Germinal center (tissue), 1 donor: ENCODE measurements at places on chromosomes 1 and 21.

- DNase-seq: no peak
These were observed 7.1 kb downstream of the KIF17 start for GRCh38 chr1:20710469-20711284.

- no peak for DNase-seq
These were observed 380.5 kb upstream of the VAMP3 start for GRCh38 chr1:7390604-7391000.

DNA sequence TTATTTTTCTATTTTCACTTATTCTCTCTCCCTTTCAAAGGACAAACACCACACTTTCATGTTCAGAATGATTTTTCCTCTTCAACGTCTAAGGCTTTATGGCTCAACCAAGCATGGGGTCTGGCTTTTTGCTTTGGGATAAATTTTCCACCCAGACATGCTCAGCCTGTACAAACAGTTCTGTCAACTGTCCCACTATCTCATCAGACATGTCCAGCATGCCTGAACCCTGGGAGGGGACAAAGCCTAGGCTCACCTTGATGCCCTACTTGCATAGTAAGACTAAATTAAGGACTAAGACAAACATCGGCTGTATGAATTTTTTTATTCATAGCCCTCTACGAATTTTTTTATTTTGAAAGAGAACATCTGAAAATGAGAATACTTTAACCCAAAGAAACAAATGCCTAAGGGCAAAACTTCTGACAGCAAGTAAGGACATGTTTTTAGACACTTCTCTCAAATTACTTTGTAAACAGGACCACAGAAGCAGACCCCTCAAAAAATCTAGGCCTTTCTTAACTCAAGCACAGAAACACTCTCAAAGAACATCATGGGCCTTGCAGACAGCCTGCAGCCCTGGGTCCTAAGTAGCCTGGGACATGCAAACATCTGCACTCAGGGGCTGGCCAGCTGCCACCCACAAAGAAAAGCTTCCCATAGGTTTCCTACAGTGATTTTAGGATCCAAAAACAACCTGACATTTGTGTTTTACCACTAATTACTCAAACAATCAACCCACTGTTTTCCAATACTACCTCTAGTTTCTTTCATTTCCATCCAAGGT, 72.3 kb upstream of the PALMD start:
- no peak for DNase-seq

- peak; percentile 45 for DNase-seq
These were observed 65.2 kb downstream of the SIK1 start for GRCh38 chr21:43361493-43362296.

GRCh38 chr1:192067360-192067759, 90.9 kb upstream of the RGS18 start:
- DNase-seq: no peak

DNA sequence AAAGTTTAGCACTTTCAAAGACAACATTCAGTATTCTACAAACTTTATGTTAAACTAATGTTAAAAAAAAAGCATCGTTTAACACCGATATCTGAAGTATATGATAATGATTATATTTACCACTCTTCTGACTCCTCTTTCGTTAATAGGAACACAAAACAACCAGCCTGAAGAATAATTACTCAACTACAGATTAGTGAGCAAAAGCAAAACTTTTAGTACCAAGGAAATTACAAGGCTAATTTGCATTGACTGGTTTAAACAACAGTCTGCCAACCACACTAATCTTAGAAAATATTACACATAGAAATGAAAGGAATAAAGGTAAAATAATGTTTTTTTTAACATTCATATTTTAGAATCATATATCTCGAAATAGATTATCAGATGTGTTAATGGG, 500.7 kb downstream of the LMO4 start:
- DNase-seq: no peak

- no peak for DNase-seq
These were observed 18.3 kb upstream of the MAP10 start for GRCh38 chr1:232786845-232787455.

GRCh38 chr1:50488356-50488755, 65.1 kb upstream of the DMRTA2 start:
- DNase-seq: no peak

DNA sequence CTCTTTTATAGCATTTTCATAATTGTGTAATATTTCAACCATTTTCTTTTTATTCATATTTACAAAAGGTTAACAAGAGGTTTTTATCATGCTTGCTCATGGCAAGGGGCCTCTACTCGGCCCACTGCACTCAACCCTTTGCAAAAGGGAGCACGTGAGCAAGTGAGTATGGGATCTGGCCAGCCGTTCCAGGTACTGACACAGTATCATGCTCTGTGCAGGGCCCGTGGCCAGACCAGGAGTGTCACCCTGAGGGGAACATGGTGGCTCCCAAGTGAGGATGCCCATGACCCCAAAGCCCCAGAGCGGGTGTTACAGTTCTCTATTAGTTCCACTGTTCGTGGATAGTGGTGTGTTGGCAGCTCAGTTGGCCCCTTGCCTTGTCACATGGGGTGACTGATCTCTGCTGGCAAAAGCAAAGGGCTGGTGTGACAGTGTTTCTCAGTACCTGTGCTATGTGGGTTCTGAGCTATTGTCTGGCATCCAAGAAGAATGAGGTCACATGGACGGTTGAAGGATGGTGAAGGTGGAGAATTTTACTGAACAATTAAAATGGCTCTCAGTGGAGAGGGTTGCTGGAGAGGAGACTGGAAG, 777.2 kb upstream of the ADAMTS5 start:
- no peak for DNase-seq

DNA sequence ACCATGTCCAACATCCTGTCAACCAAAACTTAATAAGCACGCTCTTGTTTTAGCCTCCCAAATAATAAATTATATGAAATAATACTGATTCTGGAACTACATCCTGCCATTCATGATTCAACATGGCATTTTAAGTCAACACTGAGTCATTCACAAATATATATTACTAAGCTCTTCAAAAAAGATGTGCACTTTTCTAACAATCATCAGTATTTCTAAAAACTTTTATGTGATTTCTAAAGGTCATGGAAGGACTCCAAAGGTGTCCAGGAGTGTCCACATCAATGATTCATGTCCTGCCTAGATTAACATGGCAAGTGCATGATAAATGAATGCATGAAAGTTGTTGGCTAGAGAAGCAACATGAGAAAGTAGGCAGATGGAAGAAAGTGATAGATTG, 51.6 kb downstream of the NEGR1 start:
- DNase-seq: no peak
